COR-L47 (cell line): ENCODE measurements at places on chromosomes 4 and X.

- no peak for DNase-seq
Observed at GRCh38 chrX:46444011-46444410, 101.2 kb downstream of the ZNF674 start.

DNA sequence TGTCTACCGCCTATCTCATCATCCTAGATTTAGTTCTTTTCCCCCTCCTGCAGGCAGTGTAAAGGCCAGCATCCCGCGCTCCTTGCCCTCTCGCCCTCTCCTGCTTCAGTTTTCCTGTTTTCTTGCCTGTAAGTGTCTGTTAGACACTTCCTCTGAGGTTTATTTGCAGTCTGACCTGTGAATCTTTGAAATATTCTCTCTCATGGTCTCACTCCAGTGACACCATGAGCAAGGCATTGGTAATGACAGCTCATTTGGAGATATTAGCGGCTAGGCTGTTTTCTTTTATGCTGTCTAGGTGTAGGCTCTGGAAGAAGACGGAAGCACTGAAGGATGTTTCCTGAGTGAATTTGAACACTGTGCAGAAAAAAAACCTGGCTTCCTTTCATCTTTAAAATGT lies 179.6 kb downstream of the KDR start:
- DNase-seq: no peak

- DNase-seq: no peak
Observed at GRCh38 chr4:60897415-60897814, 302.7 kb upstream of the ADGRL3 start.

DNA sequence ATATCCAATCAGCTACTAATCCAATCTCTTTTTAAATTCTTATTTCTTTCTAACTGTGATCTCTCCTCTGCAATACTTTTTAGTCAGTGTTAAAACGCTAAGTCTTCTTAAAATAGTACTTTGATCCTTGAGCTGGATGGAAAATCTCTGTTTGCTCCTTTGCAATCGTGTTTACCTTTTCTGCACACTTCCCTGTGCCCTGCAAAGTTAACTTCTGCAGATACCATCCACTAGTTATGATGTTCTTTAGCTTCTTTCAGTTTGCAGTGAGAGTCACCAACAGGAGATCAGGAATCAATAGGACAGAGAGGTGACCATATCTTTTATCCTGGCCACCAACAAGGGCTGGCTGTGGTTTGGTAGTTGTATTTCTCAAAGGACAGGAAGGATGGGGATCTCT lies 391.5 kb downstream of the GASK1B start:
- DNase-seq: no peak
